GM13977 (cell line): ENCODE measurements at places on chromosomes 1 and 21.

GRCh38 chr21:42531771-42532170 is 18.1 kb downstream of the SLC37A1 start:
- no peak for DNase-seq

DNA sequence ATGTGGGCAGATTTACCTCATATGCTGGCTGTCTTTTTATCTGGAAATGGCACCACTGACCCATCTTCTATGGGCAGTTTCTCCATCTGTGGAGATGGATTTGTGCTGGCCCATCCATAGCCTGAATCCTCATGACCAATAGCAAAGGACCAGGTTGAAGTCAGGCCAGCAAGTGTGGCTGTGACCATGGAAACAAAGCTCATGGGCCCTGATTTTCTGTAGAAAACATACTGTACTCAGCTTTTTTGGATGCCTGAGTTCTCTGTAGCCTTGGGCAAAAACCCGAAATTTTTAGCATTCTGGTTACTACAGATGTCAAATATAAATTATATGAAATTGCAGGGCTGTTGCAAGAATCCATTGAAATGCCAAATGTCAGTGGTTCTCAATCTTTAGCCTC is 155.0 kb downstream of the PLXNA2 start:
- DNase-seq, result no peak

GRCh38 chr1:38308780-38309179 is 262.2 kb upstream of the POU3F1 start:
- no peak for DNase-seq

DNA sequence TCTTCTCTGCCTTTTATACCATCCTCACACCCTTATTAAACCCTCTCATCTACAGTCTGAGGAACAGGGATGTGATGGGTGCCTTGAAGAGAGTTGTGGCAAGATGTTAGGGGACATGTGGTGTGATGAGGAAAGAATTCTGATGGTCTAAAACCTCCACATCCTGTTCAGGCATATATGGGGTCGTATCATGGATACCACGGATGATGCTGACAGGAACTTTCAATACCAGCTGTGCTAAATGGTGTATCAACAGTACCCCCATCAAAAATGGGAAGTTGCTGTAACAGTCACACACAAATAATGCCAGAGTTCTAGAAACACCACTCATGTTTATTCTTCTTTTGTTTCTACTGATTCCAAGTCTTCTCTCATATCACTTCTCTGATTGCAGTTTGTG is 12.9 kb downstream of the OR2T6 start:
- DNase-seq, result no peak

GRCh38 chr1:83766241-83766691 is 232.7 kb downstream of the TTLL7 start:
- no peak for DNase-seq

DNA sequence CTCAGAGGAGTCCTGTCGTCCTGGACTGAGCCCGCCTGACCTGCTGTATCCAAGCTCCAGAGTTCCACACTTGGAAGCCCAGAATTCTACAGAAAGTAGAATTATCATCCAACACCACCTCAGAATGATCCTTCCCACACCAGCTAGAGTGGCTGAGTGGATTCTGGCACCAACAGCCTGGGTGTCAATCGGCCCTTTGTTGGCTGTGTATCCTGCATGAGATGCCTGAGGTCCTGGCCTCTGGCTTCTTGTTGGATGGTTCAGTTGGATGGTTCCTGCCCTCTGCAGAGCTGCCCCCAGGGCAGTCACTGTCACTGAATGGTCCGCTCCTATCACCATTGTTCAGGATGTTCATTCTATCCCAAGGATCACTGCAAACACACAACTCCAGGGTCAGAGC is 49.8 kb downstream of the PGBD5 start:
- DNase-seq, result no peak

DNA sequence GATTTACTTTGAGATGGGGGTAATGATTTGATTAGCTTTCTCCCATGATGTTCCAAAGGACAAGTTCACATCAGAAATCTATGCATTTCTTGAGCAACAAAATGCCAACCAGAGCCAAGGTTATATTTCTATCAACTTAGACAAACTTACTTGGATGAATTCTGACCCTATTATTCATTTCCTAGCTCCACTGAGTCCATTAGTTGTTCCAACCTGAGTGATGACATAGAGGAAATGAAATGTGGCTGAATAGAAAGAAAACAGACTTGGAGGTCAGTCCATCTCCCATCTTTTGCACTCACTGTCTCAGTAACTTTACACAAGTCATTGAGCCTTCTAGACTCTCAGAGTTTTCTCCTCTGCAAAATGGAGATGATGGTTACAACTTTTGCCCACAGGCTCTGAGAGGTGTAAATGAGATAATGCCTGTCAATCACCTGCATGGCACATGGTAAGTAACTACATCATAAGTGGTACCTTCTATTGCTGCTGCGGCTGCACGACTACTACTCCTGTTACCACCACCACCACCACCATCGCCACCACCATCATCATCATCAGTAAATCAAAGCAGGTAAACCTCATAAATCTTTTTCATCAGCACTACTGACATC is 98.2 kb downstream of the PTPN14 start:
- DNase-seq, result no peak

DNA sequence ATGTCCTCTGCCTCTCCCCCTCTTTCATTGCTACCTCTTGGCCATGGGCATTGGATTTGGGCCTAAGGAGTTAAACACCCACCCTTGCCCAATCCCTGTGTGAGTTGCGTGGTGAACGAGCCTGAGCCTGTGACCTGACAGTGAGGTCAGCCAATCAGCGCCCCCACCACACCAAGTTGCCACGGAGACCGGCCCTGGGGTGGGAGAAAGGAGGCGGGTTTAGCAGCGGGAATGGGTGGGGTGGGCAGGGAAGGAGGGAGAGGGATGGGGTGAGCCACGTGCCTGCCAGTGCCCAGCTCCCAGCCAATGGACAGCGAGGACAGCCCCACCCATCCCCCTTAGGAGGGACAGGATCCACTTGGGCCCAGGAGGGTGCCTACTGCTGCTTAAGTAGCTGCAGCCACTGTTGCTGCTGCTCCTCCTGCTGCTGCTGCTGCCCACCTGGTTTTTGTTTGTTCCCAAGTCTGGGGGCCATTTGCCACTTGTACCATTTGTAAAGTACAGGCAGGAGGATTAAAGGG is 9.5 kb downstream of the ZBTB7B start:
- no peak for DNase-seq

DNA sequence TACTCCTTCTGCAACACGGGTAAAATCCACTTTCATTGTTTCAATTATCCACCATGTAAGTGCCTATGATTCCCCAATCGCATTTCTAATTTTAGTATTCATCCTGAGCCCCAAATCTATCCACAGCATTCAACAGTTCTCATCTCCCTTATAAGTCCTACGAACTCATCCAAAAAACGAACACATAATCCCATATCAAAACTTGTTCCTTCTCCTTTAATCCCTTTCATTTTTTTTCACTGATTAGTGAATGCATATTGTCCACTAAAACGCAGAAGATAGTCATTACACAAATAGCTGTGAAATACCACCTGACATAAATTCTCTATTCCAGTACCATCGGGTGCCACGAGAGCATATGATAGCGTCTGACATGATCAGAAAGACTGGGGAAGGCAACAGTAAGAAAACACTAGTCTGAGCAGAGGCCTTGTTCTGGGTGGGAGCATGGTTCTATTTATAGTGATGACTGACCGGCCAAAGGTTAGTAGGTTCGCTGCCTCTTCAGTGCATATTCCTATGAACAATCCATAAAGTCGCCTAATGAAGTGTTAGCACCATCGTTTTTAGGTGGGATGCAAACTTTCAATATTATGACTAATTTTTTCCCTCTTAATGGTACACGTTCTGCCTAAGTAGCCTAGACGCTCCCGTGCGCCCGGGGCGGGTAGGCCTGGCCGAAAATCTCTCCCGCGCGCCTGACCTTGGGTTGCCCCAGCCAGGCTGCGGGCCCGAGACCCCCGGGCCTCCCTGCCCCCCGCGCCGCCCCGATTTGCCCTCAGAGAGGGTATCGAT is 648 bp downstream of the ATP5PF start:
- DNase-seq, result peak; percentile 19

GRCh38 chr1:236502972-236503639 is 20.7 kb upstream of the LGALS8 start:
- DNase-seq, result no peak

- DNase-seq, result no peak
Measured at GRCh38 chr1:151062741-151063371, 2.7 kb downstream of the MLLT11 start.

GRCh38 chr1:51193564-51193963 is 42.5 kb upstream of the RNF11 start:
- DNase-seq, result no peak

GRCh38 chr1:226337276-226337875 is 28.4 kb upstream of the LIN9 start:
- DNase-seq, result no peak

GRCh38 chr1:59601041-59601441 is 213.7 kb upstream of the HOOK1 start:
- DNase-seq, result no peak

GRCh38 chr1:18939398-18940302 is 16.8 kb downstream of the IFFO2 start:
- no peak for DNase-seq

- no peak for DNase-seq
Measured at GRCh38 chr1:226772446-226773139, 33.5 kb upstream of the ITPKB start.

GRCh38 chr1:200921571-200922110 is 26.9 kb downstream of the INAVA start:
- no peak for DNase-seq

GRCh38 chr1:28096210-28097099 is 8.0 kb upstream of the EYA3 start:
- DNase-seq, result no peak

GRCh38 chr1:116826818-116827606 is 72.8 kb downstream of the CD2 start:
- peak; percentile 81 for DNase-seq

- no peak for DNase-seq
Measured at GRCh38 chr1:15058261-15058660, 95.3 kb upstream of the TMEM51 start.

- DNase-seq, result no peak
Measured at GRCh38 chr1:20634594-20635084, 1.4 kb downstream of the PINK1 start.

GRCh38 chr1:109547463-109548320 is 723 bp upstream of the GNAI3 start:
- DNase-seq, result peak; percentile 32

DNA sequence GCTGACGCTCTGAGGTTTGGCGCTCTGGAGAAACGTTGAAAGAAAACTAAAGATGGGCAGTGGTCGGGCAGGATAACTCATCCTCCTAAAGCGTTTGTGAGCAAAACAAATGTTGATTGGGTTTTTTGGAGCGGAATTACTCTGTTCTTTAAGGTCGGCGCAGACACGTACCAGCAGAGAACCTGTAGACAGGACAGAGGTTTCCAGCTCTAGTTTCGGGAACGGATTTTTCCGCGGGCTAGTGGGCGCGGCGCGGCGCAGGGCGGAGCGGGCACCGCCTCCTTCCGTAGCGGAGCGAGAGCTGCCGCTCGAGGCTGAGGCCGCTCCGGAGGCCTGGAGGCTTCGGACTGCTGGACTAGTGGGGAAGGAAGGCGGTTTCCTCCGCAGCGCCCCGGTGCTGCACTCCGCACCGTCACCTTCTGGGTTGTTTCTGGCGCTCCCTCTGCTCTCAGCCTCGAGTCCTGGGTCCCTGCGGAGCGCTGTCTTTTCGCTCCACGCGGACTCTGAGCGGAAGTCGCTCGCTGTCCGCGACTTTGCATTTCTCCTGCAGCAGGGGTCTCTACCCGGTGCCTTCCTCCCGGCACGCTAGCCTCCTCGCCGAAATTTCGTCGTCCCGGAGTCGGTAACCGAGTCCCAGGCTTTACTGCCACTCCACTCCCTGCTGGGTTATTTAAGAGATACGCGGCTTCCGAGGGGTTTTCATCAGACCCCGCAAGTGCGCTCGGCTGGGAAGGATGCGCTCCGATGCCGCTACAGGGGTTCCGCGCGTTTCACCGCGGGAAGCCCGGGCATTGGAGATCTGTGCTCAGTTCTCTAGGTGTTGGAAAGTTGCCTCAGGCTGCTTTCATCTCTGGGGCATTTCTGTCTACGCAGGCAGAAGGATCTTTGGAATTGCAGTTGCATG is 7.0 kb downstream of the FOXD2 start:
- DNase-seq, result no peak

- no peak for DNase-seq
Measured at GRCh38 chr1:107277022-107277421, 136.2 kb downstream of the NTNG1 start.

GRCh38 chr1:165317612-165318011 is 38.9 kb downstream of the LMX1A start:
- no peak for DNase-seq

DNA sequence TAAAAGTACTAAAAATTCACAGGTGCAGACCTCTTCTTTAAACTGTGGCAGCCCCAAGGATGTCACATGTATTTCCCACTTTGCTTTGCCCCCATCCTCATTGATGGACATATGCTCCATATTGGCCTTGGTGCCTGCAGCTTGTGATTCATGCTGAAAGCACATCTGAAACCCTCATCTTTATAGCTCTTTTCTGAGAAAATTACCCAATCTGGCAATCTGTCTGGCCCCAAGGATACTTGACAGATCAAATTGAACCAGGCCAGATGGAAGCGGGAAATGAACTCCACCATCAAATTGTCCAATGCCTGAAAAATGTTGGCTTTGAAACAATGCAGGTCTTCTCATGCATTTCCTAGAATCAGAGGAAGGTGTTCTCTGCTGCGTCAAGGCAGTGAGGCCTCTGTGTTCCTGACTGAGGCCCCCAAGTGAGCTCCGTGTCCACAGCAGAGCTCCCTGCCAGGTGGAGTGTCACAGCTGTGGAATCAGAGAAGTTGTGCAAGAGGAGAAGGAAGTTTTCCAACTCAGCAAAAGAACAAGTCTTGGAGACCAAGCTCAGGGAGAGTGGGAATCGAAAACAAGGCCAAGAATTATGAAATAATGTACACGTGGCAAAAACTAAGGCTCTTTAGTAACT is 323.7 kb downstream of the PLPP3 start:
- no peak for DNase-seq

- DNase-seq, result no peak
Measured at GRCh38 chr1:202045705-202046104, 35.3 kb downstream of the ELF3 start.

GRCh38 chr1:205612556-205612955 is 19.3 kb downstream of the ELK4 start:
- no peak for DNase-seq

GRCh38 chr1:37240897-37241296 is 206.6 kb upstream of the GRIK3 start:
- no peak for DNase-seq

GRCh38 chr1:233183226-233184020 is 112.1 kb downstream of the PCNX2 start:
- DNase-seq, result no peak

- DNase-seq, result no peak
Measured at GRCh38 chr1:224558904-224559303, 57.2 kb upstream of the CNIH3 start.

DNA sequence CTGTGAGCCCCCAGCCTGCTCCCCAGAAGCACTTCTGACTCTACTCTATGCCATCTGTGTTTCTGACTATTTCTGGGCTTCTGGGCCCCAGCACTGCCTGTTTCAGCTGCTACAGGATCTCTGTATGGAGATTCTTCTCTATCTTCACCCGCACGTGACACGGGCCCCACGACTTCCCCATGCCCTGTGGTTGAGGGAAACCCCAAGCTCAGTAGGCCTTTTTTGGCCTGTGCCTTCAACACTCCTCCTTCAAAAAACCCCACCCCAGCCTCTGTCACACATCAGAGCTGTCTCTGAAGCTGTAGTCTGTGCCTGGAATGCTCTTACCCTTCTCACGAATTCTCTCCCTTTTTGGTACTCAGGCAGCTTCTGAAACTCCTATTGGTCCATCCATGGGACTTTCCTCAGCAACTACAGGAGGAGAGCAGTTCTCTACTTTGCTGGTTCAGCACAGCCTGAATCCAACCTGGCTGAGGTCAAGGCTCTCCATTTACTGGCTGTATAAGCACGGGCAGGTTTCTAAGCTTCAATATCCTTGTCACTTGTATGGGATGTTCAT is 2.0 kb upstream of the NID1 start:
- peak; percentile 91 for DNase-seq
